Cortex of kidney (tissue), 1 donor: ENCODE measurements at places on chromosomes 5 and 9.

DNA sequence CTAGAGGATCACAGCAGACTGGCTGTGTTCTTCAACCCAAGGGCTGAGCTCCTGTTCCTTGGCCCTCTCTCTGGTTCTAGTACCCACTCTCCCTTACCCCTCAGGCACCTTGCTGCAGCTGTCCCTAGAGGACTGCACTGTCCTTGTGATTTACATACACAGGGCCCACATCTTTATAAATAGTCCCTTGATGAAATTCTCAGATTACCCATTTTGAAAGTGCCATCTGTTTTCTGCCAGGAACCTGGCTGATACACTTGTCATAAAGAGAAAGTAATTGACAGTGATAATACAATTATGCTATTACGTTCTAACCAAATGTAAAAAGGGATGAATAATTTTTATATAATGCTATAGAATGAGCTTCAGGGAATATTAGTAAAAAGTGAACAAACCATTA, 16.5 kb upstream of the SPARC start:
- DNase-seq, result no peak

GRCh38 chr5:76175051-76175666, 92.0 kb downstream of the SV2C start:
- DNase-seq, result no peak

- DNase-seq, result no peak
Measured at GRCh38 chr5:133111299-133111698, 59.5 kb downstream of the HSPA4 start.

DNA sequence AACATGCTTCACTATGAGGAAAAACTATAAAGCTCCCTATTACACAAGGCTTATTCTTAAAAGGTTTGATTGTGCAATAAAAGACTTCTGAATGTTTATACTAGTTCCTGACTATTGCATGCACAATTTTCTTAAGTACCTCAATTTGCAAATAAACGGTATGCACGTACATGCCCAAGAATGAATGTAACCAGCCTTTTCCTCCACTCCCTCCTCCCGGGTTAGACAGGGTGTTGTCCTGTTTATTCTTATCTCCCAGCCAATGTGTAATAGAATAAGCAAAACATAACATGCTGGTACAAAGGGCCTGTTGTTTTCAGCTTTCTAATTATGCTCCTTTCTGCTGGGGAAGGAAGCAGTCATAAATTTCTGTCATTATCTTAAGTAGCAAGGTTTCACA, 79.1 kb downstream of the AOPEP start:
- no peak for DNase-seq

DNA sequence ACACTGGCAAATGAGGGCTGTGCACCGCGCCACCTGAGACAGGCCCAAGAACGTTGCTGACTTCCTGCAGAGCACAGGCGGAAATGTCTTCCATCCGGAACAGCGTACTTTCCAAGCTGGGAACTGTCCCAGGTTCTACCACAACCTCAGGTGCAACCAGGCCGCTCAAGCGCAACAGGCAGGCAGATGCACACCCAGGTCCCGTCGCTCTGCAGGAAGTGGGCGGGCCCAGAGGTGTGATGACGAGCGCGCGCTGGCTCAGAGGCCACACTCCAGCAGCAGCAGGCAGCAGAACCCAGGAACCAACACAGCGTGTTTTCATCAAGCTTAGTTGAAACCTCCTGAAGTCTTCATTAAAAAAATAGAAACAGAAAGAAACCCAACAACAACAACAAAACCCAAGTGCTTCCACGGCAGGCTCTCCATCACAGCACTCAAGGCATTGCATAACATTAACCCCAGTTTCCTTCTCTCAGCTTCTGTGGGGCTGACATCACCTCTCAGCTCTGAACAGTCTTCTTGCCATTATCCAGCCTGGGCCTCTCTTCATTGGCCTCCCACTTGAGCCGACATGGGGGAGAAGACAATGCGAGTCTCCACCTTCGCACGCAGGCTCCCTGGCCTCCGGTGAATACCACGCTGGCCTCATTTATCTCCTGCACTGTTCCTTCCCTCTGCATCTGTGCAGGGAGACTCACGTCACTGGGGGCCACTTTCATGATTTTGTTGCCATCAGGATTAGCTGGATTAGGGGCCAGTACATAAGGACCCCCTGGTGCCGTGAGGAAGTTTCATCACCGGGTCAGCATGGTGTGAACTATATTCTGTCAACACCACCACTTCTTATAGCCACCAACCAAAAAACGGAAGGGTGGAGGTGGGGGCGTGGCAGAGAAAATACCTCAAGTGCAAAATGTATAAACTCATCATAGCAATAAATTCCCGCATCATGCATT, 22.1 kb downstream of the PTCH1 start:
- DNase-seq, result no peak

DNA sequence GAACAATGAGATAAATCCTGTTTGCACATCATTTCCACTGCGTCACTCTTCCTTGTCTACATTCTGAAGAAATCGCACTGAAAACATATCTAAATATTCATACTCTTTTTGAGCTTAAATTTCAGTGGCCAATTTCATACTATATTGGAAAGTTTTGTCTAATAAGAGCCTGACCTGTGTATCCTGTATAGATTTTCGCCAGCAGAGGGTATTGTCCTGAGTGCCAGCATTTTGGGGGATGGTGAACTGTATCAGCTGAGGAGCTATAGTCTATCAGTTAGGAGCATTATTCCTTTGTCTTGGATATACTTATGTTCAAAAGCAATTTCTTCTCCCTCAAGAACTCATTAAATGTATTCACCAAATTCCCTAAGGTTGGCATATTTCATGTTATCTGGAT, 102.3 kb downstream of the SEMA6A start:
- no peak for DNase-seq

DNA sequence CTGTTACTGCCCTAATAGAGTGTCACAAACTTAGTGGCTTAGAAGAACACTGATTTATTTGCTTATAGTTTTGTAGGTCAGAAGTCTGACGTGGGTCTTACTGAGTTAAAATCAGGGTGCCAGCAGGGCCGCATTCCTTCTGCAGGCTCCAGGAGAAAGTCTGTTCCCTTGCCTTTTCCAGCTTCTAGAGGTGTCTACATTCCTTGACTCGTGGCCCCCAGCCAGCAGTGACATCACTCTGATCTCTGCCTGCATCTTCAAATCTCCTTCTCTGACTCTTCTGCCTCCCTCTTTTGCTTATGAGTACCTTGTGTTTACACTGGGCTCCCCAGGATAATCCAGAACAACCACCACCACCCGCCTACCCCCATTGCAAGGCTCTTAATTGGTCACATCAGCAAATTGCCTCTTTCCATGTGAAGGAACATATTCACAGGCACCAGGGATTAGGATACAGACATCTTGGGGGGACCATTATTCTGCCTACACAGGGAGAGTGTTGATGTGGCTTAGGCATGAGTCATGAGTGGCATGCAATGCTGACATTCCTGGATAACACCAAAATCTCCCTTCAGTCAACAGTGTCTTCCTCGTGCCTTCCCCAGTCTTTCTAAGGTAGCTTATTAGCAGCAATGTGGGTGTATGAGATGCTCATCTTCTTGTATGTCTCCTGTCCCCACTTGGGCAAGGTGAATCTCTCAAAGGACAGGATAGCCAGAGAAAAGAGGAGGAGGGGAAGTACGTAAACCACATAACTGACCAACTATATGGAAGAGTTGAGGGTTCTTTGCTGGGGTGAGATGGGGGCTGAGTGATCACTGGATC, 24.4 kb downstream of the CYFIP2 start:
- no peak for DNase-seq

DNA sequence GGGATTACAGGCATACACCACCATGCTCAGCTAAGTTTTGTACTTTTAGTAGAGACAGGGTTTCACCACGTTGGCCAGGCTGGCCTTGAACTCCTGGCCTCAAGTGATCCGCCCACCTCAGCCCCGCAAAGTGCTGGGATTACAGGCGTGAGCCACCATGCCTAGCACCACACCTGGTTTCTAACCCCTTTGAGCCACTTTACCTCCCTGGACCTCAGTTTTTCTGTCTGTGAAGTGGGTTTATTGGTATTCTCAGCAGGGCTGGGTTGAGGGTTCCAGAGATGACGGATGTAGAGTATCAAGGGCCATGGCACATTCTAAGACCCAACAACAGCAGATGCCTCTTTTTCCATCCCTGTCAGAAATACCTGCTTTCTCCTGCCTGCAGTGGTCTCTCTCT, 38.6 kb downstream of the AMBP start:
- DNase-seq, result no peak

GRCh38 chr5:94197970-94198369, 420.4 kb downstream of the KIAA0825 start:
- DNase-seq, result no peak

DNA sequence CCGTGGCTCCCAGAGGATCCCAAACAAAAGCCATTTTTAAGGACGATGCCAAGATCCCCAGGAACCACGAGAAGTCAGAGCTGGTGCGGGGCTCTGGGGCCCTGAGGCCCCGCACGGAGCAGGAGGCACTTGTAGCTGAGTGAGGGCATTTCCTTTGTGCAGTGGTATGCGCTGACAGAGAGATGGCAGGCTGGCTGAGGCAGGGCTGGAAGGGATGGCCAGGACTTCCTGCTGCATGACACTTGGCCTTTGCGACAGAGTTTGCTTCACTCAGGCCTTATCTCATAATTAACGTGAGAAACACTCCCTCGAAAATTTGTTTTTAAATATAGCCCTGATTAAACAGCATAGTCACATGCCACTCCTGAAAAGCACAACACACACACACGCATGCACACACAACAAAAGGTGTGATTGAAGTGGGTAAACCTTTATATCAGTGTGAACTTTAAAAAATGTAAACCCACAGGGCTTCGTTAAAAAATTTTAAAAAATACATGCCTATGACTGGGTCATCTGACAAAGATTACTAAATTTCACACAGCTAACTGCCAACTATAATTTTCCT, 536.6 kb downstream of the PDE4D start:
- no peak for DNase-seq

GRCh38 chr9:22342491-22343217, 104.0 kb upstream of the DMRTA1 start:
- no peak for DNase-seq

GRCh38 chr9:95100071-95100627, 217.4 kb downstream of the FANCC start:
- no peak for DNase-seq

GRCh38 chr9:105911104-105911911, 217.0 kb downstream of the TMEM38B start:
- no peak for DNase-seq

DNA sequence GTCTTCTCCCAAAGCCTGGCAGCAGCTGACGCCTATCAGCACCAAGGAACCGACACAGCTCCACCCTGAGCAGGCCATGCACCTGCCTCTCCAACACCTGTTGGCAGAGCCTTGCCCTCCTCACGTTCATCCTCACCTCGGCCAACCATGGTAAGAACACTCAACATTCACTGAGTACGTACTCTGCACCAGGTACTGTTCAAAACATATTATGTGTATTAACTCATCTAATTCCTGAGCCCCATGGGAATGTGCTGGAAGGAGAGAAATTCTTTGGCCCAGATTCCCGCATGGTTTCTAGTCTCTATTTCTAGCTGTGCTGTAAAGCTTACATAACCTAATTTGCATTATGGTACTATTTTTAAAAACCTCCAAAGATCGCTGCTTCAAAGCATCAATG, 86.1 kb downstream of the GPR21 start:
- no peak for DNase-seq

GRCh38 chr5:149438711-149439132, 59.6 kb upstream of the IL17B start:
- DNase-seq, result no peak

DNA sequence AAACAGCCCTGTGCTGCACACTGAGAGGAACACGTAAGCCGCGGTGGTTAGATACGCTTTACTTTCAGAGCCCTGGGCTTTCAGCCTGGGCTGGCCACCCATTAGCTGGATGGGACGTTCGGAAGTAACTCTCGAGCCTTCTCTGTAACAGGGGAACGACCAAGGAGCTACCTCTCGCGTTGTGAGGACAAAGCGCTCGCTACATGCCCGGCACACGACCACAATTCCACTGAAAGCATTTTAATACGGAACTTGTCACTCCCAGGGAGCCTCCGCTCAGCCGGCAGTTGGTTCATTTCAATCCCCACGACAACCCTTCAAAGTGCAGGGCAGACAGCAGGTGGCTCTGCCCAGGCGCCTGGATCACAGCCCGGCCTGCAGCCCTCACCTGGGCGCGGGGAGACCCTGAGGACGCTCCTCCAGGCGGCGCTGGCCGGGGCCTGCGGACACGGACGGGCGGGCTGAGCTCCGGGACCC, 368 bp downstream of the SURF1 start:
- no peak for DNase-seq

GRCh38 chr5:156896546-156896945, 46.5 kb downstream of the PPP1R2B start:
- no peak for DNase-seq

GRCh38 chr9:98191671-98192502, 550 bp downstream of the CORO2A start:
- no peak for DNase-seq

GRCh38 chr5:144333336-144333920, 162.8 kb downstream of the KCTD16 start:
- DNase-seq, result no peak

- DNase-seq, result no peak
Measured at GRCh38 chr5:28132151-28132550, 1093.8 kb upstream of the CDH9 start.

DNA sequence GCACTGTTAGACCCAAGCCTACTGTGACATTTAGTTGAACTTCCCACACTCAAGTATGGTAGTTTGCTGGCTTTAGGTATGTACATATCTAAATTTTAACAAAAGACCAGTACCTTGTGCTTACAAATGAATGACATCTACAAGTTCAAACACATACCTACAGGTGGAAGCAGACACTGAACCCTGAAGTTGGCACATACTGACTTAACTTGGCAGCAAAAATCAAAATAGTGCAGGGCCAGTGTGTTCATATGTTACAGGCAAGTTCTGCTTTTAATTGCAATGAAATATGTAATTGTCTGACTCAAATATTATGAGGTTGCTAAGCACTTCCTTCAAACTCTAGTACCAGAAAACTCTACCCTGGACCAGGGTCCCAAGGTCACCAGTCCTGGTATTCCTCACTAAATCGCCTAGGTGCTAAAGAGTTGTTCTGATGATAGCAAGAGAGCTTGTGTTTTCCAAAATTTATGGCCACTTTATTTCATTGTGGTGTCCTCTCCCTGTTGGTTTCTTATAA, 77.4 kb downstream of the MEGF10 start:
- no peak for DNase-seq

- DNase-seq, result no peak
Measured at GRCh38 chr9:93826209-93826608, 128.9 kb downstream of the BARX1 start.

DNA sequence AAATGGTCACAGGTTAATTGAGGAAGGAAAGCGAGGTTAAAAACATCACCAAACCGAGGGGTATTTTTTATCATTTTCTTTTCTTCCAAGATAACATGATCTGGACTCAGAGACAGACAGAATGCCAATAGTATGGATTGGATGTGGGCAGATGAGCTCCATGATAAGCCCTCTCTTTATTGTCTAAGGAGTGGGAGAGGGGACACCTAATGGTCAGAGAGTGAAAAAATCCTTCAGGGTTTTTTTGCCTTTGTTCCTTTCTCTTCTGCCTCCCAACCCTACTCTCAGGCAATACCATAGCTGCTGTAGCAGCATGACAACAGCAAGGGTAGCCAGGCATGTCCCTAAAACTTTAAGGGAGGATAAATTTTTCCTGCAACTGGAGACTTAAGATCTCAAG, 94.7 kb downstream of the DIRAS2 start:
- no peak for DNase-seq
